Activated CD4-positive, alpha-beta T cell treated with anti-CD3 and anti-CD28 coated beads, Interleukin-2, amount 50 U/mL, for 1 hour (primary cell): ENCODE measurements at places on chromosomes 4 and X.

GRCh38 chr4:150327262-150327780 lies 249.1 kb downstream of the DCLK2 start:
- DNase-seq: no peak

- no peak for DNase-seq
Observed at GRCh38 chr4:8917321-8917811, 45.7 kb upstream of the HMX1 start.

DNA sequence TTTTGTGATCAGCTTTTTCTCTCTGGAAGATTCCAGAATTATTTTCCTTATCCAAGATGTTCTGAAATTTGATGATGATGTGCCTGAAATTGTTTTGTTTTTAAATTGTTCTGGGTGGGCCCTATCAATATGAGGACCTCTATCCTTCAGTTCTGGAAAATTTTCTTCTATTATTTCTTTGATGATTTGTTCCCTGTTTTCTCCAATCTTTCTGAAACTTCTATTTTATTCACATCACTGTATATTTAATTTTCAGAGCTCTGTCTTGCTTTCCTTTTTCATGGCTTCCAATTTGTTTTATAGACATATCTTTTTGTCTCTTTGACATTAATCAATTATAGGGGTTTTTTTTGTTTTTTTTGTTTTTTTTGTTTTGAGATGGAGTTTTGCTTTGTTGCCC lies 12.2 kb upstream of the FNIP2 start:
- no peak for DNase-seq

GRCh38 chrX:23478561-23478960 lies 143.9 kb downstream of the PTCHD1 start:
- DNase-seq: no peak
